ENCODE measurements at places on chromosomes 2 and 18.
A peak's percentile ranks its signal among the peaks of the same experiment; 100 is the strongest.

DNA sequence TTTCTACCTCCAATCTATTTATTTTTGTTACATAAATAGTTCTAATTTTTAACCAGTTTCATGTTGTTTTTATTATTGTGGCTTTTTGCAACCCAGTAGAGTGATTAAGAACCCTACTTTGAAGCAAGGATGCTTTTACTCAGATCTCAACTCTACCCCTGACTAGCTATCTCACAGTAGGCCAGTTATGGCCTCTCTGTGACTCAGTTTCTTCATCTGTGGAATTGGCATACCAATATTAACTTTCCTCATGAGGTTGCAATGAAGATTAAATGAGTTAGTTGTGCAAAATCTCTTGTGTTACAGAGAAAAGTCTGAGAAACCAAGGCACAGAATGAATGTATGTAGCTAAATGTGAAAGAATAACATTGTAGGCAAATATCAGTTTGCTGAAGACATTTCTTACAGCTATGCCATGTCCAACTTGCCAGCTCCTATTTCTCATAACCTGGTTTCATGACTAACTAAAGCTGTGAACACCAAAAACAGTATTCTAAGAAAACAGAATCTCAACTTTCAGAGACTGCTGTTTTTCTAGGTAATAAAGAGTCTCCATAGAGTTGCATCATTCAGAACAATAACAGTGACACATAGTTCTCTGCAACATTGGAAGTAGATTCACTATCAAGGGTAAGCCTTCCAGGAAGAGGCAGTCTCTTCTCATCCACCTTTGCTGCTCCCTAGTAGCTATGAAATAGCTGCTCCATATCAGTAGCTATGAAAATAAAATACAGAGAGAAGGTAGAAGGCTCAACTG, 33.2 kb upstream of the CYTIP start:
- no peak for DNase-seq

- no peak for DNase-seq
These were observed 246.1 kb upstream of the FN1 start for GRCh38 chr2:215681799-215682596.

DNA sequence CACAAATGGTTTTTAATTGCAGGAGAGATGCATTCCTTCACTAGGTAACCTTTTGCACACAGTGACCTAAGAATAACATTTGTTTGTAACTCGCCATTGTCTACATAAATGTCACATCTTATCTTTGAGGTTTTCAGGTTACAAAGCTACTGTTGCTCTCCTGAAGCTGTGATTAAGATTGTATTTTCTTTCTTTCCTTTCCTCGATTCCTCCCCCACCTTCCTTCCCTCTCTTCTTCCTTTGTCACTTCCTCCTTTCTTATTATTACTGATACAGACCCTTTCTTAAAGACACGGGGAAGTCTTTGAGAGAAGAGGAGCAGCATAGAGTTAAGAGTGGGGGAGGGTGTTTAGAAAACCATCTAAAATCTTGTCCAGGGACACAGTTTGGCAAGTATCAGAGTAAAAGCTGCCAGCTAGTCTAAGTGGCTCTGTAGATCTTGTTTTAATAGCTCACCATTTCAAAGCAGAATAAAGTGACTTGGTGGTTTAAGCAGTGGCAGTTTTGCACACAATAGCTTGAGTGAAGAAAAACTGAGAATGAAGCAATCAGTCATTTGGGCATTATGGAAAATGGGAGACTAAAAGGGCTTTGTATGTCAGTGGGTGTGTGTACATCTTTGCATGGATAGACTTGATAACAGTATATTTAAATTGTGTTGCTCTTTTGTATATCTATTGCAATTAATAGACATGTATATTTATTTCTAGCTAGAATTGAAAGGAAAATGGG, 10.9 kb downstream of the CERS6 start:
- DNase-seq, result no peak

DNA sequence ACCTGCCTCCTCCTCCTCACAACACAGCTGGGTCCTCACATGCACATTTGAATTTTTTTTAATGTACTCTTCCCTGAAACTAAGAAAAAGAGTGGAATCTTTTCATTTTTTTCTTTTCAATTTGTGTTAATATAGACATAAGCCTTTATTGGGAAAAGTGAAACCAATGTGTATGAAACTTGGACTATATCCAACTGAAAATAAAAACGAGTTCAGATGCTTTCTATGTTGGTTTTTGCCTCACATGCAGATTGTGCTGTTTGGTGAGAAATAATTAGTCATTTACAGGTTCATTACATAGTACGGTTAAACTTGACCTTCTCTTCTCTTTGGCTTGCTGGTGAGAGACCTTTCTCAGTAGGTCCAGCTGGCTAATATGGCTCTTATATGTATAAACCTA, 515.2 kb upstream of the FANCL start:
- DNase-seq, result no peak

DNA sequence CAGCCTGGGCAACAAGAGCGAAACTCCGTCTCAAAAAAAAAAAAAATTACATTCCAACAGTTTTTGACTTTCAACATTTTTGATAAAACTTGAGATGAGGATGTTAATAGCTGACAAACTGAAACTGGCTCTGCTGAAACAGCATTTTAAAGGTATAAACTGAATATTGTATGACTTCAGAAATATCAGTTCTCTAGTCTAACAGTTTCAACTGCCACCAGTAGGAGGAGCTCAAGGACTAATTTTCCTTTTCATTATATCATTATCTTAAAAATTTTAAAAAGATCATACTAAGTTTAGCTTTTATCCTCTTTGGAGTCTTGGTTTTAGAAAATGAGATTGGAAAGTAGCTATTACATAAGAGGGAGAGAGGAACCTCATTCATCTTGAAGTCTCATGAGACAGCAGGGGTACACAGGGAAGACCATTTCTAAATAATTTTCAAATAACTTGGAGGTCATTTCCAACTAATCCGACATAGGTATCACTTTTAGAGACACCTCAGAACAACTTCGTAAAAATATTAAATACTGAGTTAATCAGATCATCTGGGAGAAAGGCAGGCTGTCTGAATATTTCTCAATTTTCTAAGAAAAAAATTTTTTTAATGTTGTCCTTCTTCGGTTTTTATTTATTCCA, 37.6 kb upstream of the MCM6 start:
- DNase-seq, result no peak

DNA sequence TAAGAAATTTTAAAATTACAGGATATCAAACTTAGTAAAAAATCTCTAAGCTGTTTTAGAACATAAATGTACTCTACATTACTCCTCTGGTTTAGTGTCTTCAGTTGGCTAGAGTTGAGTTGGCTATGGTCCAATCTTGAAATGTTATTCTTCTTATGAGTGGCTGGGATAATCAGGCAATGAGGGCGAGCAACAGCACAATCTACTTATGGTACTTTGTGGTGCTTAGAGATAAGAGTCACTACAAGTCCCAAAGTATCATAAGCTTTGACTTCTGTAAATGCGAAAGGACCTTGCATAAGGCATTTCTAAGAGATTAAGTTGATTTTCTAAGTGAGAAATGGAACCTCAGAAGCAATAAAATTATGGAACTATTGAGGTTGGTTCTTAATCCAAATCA, 361.7 kb downstream of the GPD2 start:
- no peak for DNase-seq

GRCh38 chr2:136006658-136007057, 21.2 kb upstream of the DARS1 start:
- DNase-seq, result no peak

DNA sequence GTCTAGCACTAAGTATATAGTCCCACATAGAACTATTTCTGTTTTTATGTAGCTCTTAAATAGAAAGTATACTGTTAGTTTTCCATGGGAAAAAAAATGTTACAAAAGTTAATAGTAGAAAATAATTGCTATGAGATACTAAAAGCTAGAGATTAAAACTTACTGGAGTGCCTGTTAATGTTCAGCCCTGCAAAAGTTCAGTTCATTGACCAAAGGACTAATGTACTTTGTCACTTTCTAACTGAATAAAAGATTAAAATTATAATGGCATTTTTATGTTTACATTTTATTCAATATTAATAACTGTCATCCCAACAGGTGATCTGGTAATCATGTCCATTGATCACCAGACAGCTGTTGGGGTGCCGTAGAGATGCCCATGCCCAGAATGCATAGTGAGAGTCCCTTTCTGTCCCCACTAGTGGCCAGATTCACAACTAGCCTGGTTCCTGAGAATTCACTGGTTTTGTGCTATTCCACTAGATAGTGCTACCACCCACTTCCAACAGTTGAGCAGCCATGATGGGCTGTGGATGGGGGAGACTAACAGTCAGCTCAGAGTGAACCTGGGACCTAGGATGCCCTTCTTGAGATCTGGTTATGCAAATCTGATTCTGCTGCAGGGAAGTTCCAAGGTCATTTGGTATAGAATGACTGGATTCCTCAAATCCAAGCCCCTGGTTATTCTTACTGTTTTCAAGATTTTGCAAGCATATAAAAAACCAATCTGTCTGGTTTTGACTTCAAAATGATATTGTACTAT, 57.8 kb downstream of the AFTPH start:
- DNase-seq, result no peak

- no peak for DNase-seq
These were observed 12.4 kb upstream of the TLK1 start for GRCh38 chr2:171173087-171173486.

GRCh38 chr2:197873293-197873701, 68.9 kb downstream of the PLCL1 start:
- DNase-seq, result no peak

GRCh38 chr18:73087282-73087977, 219.6 kb upstream of the NETO1 start:
- no peak for DNase-seq

GRCh38 chr18:26546875-26547645, 1.3 kb downstream of the KCTD1 start:
- no peak for DNase-seq

GRCh38 chr2:71720283-71720560, 266.9 kb downstream of the DYSF start:
- no peak for DNase-seq

GRCh38 chr18:23918395-23919032, 96.0 kb upstream of the TTC39C start:
- DNase-seq, result peak; percentile 51

- DNase-seq, result no peak
These were observed 225.7 kb downstream of the MREG start for GRCh38 chr2:215787565-215788178.

DNA sequence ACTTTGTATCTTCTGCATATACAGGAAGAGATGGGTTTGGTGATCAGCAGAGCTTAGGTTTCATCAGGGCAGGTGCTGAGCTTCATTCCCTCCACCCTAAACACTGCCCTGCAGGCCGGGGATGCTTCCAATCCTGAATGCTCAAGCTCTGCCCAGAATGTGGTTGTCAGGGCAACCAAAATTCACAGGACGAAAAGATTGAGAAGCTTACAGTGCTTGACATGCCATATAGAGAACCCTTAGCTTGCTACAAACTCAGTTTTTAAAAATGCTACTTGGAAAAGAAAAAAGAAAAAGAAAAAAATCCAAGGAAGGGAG, 65.6 kb downstream of the SH3RF3 start:
- no peak for DNase-seq

GRCh38 chr2:240466579-240467148, 31.2 kb downstream of the GPC1 start:
- DNase-seq, result no peak

- DNase-seq, result no peak
These were observed 360.4 kb downstream of the SLC4A3 start for GRCh38 chr2:219987830-219988229.

GRCh38 chr18:77223221-77223639, 26.4 kb upstream of the GALR1 start:
- no peak for DNase-seq

DNA sequence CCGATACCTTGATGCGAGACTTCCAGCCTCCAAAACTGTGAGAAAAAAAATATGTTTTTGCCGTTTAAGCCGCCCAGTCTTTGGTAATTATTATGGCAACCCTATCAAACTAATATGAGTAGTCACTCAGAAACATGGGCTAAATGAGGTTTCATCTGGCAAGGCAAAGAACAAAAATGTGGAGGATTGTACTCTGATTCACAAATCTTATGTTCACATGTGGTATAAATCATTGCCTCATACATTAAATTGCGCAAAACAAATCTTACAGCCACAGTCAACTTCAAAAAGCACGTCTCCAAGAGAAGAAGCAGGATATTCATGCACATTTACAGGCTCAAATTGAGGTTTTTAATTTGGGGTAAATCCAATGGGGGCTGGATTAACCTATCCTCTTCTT, 1435.4 kb upstream of the LRRTM1 start:
- no peak for DNase-seq

DNA sequence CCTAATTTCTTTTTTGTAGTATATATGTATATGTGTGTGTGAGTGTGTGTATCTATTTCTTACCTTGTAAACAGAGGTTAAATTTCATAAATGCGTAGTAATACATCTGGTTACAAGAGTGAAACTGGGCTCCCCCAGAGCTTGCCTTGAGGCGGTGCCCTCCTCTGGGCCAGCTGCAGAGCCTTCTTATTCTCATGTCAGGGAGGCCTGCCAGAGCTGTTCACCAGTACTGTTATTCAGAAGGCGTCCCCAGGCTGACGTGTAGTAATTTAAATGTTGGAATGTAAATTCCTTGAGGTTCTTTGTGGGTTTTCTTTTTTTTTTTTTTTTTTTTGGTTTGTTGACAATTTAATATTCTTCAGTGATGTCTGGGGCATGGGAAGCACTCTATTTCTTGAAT, 11.2 kb downstream of the COPS8 start:
- DNase-seq, result no peak

DNA sequence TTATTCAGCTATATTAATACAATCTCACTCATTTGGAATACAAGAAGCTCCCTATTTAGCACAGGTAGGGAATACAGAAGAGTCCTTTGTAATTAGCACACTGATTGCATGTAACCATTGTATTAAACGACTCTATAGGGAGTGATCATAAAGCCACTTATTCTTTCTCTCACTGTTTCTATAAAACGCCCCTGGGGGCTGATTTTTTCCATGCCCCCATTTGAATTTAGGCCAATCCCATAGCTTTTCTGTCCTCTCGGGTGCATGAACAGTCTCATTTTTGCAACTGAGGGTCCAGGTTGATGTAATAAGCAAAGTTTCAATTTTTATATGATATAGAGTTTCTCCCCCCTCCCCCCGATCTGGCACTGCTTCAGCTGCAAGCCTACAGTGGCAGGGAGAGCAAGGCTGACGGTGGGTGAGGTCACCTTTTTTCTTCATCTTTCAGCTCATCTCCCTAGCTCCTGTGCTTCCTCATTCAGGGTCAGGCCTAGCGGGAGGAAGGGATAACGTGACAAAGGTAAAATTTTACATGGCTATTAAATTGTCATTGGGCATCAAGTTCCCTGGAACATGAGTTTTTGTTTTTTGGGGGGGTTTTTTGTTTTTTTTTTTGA, 45.7 kb downstream of the GAD1 start:
- DNase-seq, result no peak

DNA sequence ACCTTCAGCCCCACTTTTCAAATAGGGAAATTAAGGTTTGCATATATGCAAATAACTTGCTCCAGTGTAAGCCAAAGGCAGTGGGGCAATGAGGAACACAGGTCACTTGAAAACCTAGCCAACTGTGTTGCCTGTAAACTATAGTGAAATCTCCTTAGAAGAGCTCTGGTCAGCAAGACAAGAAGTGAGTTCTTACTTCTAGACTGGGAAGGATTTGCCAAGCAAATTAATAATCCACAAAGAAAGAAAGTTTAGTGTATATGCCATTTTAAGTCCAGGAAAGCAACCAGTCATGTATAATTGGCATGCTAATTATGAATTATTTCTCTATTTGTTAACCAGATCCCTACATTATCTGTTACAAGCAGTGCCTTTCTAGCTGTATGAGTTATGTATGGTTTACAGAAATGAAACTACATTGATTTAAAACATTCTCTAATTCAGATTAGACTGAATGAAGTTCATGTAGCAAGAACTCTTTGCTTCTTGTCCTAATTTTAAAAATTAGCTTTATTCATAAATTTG, 129.9 kb downstream of the MTX2 start:
- no peak for DNase-seq

All from stimulated activated CD8-positive, alpha-beta memory T cell treated with anti-CD3 and anti-CD28 coated beads, Interleukin-15, amount 100 ng/mL, for 48 hours (primary cell).